ENCODE measurements at places on chromosomes 4 and X.

- DNase-seq: no peak
Measured at GRCh38 chr4:8539661-8540060, 40.5 kb upstream of the GPR78 start.

DNA sequence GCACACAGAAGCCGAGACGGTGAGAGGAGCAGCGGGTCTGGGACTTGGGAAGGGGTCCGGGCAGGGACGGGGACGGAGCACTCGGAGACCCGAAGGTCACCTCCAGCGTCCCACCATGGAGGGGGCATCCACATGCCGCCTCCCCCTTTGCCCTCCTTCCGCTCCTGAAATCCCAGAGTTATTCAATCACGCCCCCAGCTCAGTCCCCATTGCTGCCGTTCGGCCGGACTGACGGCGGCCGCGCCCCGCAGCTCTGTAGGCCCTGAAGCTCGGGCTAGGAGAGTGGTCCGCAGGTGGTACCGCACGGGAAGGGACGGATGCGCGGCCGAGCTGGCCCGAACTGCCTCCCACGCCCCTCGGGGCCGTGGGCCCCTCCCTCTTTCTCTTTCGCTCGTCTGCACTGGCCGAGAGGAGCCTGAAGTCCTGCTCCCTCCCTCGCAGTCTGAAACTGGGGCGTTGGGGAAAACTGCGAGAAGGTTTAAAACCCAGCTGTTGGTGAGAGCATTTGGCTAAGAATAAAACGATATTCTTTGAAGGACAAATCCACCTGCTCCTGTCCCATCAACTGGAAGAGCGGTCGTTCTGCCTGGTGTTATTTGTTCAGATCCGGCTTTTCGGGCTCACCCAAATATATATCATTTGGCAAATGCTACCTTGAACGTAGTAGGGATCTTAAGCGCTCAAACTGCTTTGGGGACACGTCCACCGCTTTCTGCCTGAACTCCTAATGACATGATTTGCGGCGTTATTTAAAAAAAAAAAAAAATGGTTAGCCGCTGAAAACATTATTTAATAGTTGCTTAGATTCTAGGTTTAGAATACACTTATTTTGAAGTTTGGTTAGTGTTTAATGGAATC lies 719 bp downstream of the USO1 start:
- peak; percentile 12 for DNase-seq

DNA sequence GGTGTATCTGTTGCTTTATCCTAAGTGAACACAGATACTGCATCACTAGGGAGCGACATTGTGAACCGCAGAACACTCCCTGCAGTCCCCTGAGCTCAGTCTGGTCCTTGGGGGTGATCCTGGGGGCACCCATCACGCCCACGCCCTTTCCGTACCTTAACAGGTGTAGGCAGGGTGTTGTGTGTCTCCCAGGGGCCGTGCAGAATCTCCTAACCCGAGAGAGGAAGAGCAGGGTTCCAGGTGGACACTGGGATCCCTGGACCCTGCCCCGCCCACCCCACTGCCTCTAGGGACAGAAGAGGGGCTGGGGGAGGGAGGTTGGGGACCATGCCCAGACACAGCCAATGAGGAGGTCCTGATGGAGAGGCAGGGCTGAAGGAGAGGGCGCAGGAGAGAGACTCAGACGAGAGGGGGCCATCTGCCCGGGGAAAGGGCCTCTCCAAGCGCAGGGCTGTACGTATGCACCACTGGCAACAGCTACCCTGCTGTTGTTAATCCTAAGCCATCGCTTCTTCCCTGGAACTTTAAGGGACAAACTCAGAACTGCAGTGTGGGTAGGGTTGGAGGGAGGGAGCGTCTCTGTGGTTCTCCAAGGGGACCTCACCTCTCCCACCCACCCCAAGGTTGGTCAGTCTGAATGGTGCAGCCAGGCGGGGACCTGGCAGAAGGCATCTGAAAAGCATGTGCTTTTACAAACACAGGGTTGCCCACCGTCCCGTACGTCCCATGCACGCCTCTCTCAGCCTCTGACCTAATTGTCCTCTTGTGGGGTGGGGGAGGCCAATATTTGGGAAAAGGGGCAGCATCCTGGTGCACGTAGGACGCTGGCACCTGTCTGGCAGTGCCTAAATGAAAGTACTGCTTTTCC lies 2.5 kb downstream of the P2RY8 start:
- no peak for DNase-seq

- DNase-seq: no peak
Measured at GRCh38 chr4:144787365-144788258, 141.7 kb downstream of the HHIP start.

GRCh38 chr4:98657531-98658286 lies 702 bp downstream of the TSPAN5 start:
- peak; percentile 6 for DNase-seq

- DNase-seq: no peak
Measured at GRCh38 chr4:41141900-41142299, 72.4 kb downstream of the APBB2 start.

DNA sequence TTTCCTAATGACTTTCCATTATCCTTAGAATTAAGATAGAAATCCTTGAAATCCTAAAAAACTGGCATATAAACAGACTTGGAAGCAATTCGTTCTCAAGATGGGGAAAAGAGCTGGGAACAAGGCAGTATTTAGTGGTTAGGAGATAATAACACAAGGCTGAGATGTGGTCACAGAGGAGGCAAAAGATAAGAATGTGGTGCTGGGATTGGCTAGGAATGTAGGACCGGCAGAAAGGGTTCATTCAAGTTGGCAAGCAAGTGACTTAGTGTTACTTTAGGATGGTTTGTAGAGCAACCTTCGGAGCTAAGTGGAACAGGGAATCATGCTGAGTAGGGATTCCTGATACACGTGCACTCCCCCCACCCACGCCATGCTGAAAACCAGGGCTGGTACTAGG lies 121.9 kb upstream of the RPS6KA3 start:
- DNase-seq: no peak

DNA sequence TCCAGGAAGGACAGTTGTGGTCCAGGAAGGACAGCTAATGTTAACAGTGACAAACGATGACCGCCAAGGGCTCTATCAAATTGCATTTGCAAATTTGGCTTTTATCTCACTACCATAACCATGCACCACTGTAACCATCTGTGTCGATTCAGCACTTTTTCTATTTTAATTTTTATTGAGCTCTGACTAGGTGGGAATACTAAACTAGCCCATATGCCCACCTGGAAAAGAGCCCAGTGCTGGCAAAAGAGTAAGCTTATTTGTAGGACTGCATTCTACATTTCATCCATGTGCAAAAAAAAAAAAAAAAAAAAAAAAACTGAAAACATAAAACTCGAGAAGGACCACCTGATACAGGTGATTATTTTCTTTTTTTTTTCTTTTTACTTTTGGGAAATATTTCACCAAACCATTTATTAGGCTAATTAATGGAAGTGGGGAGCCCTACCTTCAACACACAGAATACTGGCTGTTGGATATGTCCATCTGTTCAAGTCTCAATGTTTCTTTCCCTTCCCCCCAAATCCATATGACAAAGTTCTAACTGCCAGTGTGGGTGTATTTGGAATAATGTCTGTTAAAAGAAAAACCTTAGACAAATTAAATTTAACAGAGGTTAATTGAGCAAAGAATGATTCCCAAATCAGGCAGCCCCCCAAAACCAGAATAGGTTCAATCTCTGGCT lies 99.5 kb upstream of the MXRA5 start:
- no peak for DNase-seq

- DNase-seq: peak; percentile 52
Measured at GRCh38 chr4:2935762-2936743, 27.2 kb downstream of the NOP14 start.

DNA sequence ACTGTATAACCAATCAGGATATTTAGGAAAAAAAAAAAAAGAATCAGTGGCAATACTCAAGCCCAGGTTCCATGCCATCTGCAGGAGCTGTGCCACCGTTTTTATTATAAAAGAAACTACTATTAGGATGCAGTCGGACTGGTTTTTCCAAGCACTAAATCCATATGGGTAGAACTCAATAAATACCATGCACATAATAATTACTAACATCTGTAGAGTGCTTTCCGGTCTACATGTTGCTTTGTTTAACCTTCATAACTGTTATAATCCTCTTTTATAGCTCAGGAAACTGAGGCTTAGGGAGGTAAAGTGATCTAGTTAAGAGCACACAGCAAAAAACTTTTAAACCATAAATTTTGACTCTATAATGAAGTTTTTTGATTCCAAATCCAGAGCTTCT lies 24.0 kb downstream of the ARSJ start:
- DNase-seq: no peak

DNA sequence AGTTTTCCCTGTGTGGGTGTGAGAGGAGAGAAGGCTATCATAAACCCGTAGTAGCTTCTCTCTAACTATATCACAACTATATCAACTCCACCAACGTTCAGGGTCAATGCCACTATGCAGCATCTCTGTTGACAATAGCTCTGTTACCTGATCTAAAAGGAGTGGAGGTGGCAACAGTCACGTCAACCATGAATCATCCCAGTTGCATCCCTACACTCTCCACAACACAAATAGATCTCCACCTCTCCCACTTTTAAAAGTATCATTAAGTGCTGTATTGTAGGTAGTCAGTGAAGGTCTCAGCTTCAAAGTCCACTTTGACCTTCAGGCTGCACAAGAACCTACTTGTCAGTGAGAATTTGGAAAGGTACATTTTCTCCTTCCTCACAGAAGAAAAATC lies 600.5 kb upstream of the GRIA3 start:
- no peak for DNase-seq

- no peak for DNase-seq
Measured at GRCh38 chrX:78614264-78614663, 44.9 kb downstream of the RTL3 start.

DNA sequence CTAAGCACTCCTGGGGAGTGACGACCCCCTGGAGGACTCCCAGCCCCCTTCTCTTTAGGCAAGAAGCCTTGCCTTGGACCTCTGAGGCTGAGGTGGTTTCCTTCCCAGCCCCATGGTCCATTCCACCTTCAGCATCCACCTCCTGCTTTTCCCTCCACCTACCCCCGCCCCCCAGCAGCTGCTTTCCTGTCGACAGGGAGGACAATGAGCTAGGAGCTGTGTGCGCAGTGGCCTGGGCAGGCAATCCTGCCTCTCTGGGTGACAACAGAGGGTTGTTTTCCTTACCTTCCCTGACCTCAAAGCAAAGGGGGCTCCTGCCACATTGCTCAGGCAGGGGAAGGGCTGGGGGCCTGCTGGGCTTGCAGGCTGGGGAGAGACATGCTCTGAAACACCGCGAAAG lies 123.5 kb downstream of the BCOR start:
- no peak for DNase-seq

GRCh38 chrX:112961981-112962380 lies 121.3 kb upstream of the AMOT start:
- no peak for DNase-seq

DNA sequence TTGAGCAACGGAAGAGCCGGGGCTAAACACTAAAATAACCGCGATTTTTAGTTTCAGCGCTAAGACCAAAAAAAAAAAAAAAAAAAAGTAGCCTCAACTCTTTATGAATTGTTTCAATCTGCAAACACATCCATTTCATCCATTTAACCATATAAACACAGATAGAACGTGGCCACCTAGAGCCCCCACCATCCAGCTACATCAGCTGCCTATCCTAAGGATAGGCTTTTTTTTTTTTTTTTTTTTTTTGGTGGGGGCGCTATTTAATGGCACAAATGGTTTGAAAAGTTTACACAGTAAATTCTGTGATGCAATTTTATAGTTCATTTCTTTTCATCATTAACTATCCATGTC lies 492 bp upstream of the HDAC8 start:
- DNase-seq: no peak

GRCh38 chr4:73836373-73837279 lies at the start of gene CXCL6:
TSS of gene CXCL6 (plus strand) at chr4:73836678. CDS start at chr4:73836751, 73 bp downstream.
- DNase-seq: no peak

- no peak for DNase-seq
Measured at GRCh38 chr4:989722-990471, 3.1 kb downstream of the IDUA start.

DNA sequence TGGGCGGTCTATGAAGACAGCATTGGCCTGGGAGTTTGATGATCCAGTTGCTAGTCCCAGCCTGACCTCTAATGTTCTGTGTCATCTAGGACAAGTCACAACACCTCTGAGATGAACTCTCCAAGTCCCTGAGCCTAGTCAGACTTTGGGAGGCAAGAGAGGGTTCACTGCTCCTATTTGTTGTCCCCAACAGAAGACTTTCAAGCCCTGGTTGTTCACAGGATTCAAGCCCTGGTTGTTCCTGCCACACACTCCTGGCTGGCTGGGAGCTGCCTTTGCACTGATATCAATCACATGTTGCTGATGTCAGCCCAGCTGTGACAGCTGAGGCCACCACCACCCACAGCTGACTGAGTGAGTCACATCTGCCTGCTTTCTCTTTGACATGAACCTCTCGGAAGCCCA lies 253.2 kb upstream of the RASGEF1B start:
- peak; percentile 24 for DNase-seq

DNA sequence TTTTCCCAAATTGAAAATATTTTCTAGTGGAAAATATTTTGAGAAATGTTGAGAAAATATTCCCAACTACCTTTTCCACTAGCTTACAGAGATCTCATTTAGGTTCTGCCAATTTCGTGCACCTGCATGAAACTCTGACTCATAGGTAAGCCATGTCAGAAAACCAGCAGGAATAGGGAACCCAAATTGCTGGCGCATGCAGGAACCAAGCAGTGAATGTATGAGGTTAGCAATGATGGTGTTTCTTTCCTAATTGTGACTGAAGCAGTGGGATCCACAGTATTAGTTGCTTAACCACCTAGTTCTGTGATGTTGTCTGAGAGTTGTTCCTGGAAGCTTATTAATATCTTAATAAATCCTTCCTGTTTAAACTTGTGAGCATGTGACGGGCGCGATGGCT lies 381.0 kb upstream of the TRAM1L1 start:
- no peak for DNase-seq

DNA sequence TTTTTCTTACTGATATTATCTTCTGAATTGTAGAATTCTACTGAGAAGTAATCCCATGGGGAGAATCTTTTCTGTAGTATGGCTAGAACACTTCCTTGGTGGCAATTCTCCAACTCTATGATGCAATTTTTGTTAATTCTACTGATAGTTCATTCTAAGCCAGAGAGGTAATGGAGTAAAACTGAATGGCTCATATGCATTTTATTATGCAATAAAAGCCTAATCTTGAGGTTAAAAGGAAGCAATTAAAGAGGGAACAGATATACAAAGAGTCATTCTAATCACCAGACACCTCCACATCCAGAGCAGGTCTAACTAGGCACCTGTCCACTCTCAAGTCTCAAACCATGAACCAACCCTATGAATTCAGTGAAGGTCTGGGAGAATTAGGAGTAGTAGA lies 9.7 kb downstream of the RAP2C start:
- DNase-seq: no peak

- no peak for DNase-seq
Measured at GRCh38 chr4:20158195-20158594, 93.5 kb upstream of the SLIT2 start.

GRCh38 chr4:134216411-134216810 lies 14.8 kb upstream of the PABPC4L start:
- no peak for DNase-seq

DNA sequence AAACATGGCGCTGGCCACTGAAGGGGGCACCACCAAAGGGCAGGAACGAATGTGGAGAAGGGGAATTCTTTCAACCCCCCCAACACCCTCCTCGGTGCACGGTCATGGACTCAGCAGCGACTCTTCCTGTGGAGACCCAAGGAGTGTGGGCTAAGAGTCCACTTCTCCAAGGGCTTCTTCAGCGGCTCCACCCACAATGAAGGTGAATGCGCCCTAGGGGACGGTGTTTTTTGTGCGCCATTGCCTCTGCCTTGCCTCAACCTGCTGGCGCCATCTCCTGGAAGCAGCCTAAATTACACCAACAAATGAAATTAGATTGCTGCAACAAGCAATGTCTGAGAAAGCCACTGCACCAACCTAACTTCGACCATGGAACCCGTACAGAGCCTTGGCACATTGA lies 169.2 kb upstream of the MAGEB18 start:
- no peak for DNase-seq
